ENCODE measurements at places on chromosomes 5 and 9.

DNA sequence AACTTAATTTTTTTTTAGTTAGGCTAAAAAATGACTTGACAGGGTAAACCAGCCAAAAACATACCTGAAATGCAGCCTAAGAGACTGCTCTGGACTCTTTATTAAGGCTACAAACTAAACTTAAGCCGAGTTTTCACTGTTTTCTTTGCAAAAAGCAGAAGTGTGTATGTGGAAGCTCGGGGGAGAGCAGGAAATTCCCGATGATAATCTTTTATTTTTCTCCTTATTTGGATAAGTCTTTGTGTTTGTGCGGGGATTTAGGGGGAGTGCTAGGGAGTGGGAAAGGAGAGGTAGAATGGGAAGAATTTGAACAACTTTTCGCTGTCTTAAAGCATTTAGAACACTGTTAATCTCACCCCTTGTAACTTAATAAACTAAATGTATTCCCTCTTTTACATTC, 30.7 kb upstream of the GPR21 start:
- no peak for DNase-seq

GRCh38 chr5:151661968-151662732, 24.6 kb downstream of the SPARC start:
- DNase-seq = no peak

DNA sequence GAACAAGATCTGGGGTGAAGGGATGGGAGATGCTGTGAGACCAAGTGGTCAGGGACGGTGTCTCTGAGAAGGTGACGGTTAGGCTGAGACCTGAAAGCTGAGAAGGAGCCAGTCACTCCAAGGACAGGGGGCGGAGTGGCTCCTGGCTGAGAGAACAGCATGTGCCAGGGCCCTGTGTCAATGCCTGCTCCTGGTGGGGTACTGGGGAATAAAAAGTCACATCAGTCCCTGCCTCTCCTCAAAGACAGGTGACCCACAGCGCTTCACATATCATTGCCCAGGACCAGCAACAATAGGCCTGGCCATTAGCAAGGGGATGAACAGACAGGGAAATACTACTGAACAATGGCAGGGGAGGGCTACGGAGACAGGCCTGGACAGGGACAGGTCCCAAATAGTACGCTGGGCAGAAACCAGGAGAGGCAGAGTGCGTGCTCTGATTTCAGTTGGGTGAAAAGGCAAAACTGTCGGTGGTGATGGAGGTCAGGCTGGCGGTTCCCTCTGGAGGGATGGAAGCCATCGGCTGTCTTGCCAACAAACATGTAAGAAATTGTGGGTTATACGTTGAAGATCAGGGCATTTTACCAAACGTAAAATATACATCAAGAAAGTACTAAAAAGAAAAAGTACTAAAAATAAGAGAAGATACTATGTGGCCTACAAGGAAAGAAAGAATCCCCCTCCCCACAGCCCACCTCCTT, 64.3 kb downstream of the C9orf50 start:
- no peak for DNase-seq

- peak; percentile 22 for DNase-seq
Observed at GRCh38 chr5:176543428-176544182, 5.5 kb upstream of the CDHR2 start.

DNA sequence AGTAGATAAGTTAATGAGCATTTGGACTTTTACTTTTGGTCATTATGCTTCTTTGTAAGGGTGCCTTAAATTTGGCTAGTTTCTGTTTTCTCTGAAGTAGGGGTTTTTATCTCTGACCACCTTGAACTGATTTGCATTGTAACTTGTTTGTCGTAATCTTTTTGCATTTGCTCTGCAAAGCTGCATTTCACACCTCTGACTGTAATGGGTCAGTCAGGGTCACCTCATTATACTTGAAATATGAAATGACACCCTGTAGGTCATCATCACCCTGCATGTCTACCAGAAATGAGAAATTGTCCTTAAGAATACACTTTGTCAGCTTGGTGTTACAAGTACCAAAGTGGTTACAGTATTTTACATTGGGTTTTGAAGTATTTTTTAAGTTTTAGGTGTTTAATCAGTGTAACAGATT, 74.0 kb downstream of the KCNN2 start:
- no peak for DNase-seq

DNA sequence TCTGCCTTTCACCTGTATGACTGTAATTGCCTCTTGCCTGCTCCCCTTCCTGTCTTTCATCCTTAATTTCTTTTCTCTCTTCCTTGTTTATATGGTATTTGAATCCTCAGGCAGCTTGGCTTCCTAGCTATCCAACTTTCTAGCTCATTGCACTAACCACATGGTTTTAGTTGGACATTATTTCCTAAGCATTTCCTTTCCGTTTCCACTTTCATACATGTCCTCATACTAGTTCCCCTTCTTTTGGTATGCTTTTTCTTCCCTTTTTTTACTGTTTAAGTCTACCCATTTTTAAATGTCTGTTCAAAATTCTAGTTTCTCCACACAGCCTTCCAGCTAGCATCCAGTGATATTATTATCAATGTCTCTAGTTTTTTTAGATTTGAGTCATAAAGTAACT, 6.6 kb downstream of the CWC27 start:
- DNase-seq = no peak

GRCh38 chr5:175363300-175363699, 80.7 kb downstream of the DRD1 start:
- no peak for DNase-seq
